ENCODE measurements at places on chromosomes 7 and 10.

DNA sequence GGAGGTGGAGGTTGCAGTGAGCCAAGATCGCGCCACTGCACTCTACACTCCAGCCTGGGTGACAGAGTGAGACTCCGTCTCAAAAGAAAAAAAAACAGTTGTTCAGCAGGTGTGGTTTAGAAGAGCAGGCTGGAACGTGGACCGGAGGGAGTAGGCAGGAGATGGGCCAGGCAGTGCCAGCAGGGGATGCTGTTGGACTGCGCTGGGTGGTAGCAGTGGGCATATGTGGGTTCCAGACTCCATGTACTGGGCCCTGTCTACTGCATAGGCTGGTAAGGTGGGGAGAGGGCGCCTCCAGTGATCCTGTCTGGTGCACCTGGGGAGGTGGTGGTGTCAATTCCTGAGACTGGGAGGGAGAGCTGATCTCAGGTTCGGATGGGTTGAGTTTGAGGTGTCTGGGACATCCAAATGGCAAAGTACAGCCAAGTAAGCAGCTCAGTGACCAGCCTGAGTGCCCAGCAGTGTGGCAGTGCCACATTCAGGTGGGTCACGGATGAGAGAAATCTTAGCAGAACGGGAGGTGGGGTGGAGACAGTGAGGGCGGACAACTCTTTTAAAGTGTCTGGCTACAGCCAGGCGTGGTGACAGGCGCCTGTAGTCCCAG lies 25.9 kb downstream of the SFXN4 start:
- peak; percentile 39 for DNase-seq

DNA sequence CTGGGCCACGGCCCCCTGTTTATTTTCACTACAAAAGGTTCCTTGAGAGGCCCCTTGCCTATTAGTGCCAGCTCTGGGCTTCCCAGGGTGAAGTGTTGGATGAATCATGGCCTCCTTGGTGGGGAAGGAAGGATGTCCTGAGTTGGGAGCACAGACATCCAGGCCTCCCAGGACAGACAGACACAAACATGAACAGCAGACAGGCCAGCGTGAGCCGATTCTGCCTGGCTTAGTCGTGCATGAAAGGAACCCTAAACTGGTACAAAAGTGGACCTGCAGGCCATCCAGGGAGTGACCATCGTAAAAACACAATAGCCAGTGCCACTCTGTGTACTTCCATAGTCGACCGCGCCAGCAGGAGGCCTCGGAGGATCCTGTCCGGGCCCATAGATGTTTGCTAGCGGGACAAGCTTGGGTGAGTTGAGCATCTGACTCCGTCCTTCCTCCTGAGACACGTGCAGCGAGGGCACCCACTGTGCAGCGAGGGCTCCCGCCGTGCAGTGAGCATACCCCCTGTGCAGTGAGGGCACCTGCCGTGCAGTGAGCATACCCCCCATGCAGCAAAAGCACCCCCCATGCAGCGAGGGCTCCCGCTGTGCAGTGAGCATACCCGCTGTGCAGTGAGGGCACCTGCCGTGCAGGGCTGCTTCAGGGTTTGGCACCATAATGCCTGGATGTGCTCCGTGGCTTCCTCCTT lies 51.3 kb upstream of the PRKAR1B start:
- DNase-seq: peak; percentile 66

GRCh38 chr7:88226886-88227516 lies 7.2 kb upstream of the SRI start:
- DNase-seq: no peak

- DNase-seq: no peak
These were observed 13.0 kb upstream of the NDUFA5 start for GRCh38 chr7:123570390-123571182.

All from posterior cingulate gyrus (tissue), 11 donors.